ENCODE measurements at places on chromosomes 12 and 14.

DNA sequence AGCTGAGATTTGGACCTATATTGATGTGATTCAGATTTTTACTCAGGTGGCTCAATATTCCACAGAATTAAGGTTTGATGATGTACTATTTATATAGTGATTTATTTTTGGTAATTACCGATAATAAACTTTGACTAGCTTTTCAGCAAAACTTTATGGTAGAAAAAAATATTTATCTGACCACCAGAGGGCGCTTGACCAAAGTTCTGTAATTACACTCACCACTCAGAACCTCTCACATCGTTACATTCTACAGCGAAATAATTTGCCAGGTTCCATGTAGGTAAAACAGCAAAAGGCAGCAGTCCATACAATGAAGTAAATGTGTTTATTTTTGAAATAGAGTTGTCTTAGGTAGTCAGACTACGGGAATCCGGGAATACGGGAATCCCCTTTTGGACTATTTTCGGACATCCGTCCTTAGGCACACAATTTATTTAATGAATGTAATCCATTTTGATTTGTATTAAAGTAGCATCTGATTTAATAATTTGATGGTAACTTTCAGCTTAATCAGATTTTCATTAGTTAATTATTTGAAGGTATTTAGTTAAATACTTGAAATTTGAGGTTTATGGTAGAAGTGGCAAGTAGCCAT lies 143.0 kb upstream of the DDHD1 start:
- no peak for DNase-seq

- DNase-seq = no peak
Observed at GRCh38 chr12:53205747-53206419, 1.2 kb downstream of the ITGB7 start.

DNA sequence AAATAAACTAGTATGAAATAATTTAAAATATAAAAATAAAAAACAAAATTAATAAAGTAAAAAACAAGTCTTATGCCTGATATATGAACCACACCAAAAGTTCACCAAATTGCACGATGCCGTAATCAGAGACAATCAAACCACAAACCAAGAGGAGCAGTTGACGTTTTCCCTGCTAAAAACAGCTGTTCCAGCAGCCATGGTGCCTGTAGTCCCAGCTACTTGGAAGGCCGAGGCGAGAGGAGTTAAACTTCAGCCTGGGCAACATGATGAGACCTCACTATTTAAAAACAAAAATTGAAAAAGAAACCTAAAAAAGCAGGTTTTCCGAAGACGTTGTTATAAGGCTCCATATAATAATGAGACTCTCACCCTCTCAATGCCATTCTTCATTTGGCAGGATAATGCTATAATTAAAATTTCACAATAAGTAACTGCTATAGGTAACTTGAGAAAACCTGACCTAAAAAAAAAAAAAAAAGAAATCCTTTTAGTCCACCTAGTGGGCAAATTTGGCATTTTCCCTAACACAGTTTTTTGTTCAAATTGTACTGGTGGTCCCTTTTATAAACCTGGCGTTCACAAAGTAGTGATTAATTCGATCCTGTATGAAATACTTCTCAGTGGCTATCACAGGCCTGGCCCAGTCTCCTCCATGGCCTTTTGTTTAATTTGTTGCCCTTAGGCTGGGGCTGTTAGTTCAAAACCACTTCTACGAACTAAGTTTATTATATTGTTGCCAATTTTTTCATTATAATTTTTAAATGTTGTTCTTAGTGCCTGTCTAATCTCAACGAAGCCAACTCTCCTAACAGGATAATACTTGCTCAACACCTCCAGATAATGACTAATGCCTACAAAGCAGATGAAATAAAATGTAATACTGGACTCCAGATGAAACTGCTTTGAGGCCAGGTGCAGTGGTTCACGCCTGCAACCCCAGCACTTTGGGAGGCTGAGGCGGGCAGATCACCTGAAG lies 62.1 kb downstream of the TNFAIP2 start:
- no peak for DNase-seq

- DNase-seq = no peak
Observed at GRCh38 chr12:83408851-83409250, 722.1 kb downstream of the TMTC2 start.

GRCh38 chr14:73884438-73885190 lies 2.0 kb upstream of the ZNF410 start:
- DNase-seq = no peak

DNA sequence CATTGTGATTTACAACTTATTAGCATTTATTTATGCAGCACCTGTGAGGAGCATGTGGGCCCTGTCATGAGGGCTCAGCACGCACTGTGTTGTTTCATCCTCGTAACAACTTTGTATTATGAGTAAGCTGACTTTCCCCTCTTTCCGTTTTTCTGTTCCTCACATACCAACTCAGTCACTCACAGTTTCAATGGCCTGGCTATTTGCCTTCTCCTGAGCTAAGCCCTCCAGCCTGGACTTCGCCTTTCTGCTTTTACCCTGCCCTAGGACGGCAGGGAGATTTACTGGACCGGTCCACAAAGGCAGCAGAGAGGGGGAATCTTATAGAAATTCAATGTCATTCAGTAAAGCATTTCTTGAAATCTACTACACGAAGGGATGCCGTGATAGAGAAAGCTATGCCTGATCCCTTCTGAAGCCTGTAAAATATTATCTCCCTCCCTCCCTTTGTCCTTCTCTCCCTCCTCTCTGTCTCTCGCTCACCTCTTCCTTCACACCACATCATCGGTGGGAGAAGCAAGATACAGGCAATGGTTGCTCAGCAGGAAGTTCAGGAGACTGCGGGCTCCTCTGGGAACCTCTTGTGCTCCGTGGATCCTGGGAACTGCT lies 219.2 kb upstream of the TBX3 start:
- peak; percentile 80 for DNase-seq

DNA sequence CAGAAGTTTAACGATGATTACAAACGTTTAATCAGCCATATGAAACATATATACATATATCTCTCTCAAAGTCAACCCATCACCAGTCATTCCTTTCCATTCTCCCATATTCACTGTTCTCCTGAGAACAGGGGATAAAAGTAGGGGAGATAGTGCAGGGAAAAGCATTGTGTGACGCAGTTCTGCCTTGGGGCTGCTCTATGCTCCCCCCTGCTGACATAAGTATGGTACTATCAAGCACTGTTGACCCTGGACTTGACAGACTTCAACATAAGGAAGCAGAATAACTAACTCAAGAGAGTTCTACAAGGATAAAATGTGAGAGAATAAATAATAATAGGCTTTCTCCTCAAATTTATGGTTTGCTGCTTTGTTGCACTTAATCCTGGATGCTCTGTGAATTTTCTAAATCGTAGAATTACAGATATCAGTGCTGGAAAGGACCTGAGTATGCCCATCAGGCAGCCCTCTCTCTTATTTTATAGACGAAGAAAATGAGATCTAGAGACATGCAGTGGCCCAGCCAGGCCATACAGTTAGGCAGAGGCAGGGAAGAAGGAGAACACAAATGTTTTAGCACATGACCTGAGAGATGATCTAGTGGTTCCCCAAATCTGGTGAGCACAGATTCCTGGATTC lies 87.2 kb downstream of the SCN8A start:
- no peak for DNase-seq

- no peak for DNase-seq
Observed at GRCh38 chr14:105151084-105151837, 17.3 kb downstream of the JAG2 start.

- DNase-seq = no peak
Observed at GRCh38 chr14:77324816-77325745, 4.2 kb downstream of the GSTZ1 start.

Measured in AG09309 (cell line).